ENCODE measurements at places on chromosomes 3 and 15.

DNA sequence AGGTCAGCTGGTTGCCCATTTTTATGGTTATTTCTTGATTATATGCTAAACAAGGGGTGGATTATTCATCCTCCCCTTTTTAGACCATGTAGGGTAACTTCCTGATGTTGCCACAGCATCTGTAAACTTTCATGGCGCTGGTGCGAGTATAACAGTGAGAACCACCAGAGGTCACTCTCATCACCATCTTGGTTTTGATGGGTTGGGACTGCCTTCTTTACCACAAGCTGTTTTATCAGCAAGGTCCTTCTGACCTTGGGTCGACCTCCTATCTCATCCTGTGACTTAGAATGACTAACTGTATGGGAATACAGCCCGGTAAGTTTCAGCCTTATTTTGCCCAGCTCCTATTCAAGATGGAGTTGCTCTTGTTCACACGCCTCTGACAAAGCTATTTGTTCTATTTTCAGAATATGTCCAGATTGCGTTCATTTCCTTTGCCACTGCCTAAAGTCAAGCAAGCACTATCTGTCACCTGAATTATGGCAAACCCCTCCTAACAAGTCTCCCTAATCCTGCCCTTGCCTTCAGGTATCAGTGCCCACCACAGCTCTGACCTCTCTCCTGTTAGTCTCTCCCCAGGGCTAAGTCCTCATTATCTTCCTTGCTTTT is 308.5 kb downstream of the ROBO2 start:
- DNase-seq, result no peak

DNA sequence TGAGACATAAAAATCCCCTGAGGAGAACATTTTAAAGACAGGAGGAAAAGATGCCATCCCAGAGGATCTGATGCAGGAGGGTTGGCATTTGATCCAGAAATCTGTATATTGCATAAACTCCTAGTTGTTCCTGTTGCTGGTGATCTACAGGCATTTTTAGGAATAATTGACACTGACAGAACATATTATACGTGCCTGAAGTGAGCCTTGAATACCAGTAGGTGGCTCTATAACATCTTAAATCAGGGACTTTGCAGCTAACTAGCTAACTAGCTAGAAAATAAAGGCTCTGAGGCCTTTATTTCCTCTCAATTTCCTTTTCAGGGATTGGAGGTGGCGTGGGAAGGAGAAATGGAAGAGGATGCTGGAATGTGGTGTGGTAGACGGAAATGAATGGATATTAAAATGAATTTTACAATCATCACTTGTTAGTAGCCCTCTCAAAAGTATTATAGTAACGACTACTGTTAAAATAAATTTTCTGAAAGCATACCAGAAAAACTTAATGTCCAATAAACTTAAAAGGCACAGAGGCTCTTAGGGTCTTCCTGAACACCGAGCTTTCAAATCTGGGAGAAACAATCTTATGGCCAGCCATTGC is 73.8 kb upstream of the ZBED2 start:
- no peak for DNase-seq

DNA sequence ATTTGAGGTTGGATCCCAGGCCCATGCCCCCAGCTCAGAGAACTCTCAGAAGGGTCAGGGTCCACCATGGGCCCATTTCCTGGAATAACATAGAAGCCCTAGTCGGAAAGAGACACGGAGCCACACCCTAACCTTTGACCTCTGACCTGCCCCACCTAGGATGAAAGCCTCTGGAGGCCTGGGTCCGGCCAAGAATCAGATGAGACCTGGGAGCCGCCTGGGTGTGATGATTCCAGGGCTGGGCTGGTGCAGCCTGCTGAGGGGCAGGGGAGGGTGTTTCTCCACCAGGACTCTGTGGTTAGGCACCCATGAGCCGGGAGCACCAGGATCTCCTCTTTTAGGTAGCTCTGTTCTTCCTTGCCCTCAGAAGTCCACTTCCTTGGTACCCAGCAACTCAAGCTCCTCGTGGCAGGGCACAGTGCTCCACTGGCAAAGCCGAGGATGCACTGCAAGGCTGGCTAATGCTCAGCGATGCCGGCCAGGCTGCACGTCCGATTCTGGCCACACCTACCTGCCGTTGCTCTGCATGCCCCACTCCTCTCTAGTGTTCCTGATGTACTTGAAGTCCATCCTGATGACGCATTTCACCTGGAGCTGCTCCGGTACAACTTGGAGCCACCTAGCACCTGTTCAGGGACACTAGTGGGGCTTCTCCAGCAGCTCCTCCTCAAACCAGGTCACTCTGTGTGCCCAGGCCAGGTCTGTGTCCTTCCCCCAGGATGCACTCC is 57.4 kb downstream of the ZNF445 start:
- DNase-seq, result peak; percentile 52

- no peak for DNase-seq
Observed at GRCh38 chr3:73633916-73634344, 9.2 kb upstream of the PDZRN3 start.

- DNase-seq, result no peak
Observed at GRCh38 chr3:104832530-104832929, 534.2 kb upstream of the ALCAM start.

GRCh38 chr3:37577697-37578096 is 284.0 kb upstream of the CTDSPL start:
- DNase-seq, result no peak

- DNase-seq, result no peak
Observed at GRCh38 chr3:149122721-149123578, 6.5 kb upstream of the HPS3 start.
